ENCODE measurements at places on chromosomes 12 and 14.

DNA sequence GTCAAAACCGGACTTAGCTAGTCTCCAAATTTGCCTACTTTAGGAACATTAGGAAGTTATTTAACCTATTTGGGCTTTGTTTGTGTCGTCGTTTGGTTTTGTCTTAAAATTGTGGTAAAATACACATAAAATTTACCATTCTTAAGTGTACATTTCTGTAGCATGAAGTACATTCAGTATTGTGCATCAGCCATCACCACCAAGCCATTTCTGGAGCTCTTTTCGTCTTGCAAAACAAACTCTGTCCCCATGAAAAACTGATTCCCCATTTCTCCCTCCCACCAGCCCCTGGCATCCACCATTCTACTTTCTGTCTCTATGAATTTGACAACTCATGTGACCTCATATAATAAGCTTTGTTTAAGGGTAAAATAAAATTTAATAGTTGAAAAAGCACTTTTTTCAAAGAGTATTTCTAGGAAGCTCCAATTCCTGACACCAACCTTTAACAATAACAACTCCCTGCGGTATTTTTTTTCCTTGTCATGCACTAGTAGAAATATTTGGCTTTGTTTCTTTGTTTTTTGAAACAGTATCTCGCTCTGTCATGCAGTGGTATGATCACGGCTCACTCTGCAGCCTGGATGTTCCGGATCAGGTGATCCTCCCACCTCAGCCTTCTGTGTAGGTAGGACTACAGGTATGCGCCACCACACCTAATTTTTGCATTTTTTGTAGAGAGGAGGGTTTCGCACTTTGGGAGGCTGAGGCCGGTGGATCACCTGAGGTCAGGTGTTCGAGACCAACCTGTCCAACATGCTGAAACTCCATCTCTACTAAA, 3.6 kb upstream of the UBC start:
- DNase-seq = no peak

DNA sequence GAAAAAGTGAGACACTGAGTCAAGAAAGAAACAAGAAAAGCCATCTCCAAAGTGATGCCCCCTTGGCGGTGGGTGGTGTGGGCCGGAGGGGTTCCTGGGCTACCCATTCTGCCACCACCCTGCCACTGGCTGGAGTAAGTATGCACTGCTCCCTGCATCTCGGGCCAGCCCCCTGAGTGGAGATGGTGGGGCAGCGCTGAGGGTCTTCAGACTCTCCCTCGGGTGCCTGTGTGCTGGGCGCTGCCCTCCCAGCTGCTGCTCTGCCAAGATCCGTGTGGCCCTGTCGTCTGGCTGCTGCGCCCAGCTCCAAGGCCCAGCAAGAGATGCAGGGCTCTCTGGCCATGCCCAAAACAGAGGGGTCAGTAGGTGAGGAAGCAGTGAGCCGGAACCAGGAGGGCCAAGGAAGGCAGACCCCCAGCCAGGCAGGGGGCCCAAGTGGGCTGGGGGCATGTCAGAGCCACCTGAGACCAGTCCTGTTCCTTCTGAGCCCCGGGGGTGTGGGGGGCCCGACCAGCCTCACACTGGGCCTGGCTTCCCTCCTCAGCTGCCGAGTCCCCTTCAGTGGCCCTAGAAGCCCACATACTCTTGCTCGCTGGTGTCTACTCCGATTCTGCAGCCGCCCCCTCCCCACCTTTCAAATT, 5.2 kb downstream of the GPR132 start:
- DNase-seq = no peak

DNA sequence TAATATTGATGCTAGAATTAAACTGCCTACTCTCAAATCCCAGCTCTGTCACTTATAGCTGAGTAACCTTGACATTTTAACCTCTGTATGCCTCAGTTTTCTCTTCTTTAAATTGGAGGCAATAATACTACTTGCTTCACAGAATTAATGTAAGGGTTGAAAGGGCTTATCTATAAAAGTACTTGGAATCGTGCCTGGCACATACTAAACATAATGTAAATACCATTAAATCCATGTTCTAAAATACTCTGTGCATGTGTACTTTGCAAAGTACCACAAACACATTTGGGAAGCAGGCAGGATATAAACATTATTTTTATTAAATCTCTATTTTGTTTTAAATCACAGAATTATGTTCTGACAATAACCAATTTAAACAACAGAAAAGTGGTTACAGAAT, 41.9 kb downstream of the DYRK4 start:
- DNase-seq = no peak

GRCh38 chr12:71057330-71057729, 100.5 kb downstream of the TSPAN8 start:
- DNase-seq = no peak

DNA sequence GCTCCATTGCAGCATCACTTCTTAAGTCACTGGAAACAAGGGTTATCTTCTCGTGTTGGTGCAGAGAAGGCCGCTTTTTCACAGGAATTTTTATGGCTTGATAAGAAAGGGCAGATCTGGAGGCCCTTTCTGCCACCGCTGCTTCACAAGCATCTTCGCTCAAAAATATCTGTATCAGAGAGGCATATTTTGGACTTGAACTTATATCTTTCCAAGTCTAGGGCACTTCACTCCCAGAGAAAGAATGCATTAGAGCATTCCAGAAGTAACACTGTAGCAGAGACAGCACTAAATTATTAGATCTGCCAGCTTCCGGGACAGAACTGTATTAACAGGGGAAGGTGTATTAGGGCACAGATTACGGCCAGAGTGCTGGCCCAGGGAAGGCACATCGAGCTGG, 151.7 kb upstream of the AMIGO2 start:
- no peak for DNase-seq

DNA sequence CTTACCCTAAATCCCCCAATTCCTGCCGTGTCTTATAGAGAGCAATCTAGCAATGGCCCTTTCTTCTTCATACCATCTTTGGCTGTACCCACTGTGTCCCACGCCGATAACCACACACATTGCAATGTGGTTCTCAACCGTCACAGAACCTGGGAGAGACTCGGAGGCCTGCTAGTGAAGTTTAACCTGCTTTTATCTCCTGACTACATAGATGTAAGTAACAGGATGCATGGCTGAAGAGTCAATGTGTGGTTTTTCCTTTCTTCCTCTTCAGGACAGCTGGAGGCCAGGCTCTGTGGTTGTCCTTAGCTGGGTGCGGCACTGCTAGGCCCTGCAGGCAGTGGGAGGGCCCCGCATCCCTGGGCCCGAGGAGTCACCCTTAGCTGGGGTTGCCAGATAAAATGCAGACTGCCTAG, 51.3 kb downstream of the ZNF664 start:
- DNase-seq = no peak

Data from naive thymus-derived CD8-positive, alpha-beta T cell (primary cell).